ENCODE measurements at places on chromosomes 13 and 19.

DNA sequence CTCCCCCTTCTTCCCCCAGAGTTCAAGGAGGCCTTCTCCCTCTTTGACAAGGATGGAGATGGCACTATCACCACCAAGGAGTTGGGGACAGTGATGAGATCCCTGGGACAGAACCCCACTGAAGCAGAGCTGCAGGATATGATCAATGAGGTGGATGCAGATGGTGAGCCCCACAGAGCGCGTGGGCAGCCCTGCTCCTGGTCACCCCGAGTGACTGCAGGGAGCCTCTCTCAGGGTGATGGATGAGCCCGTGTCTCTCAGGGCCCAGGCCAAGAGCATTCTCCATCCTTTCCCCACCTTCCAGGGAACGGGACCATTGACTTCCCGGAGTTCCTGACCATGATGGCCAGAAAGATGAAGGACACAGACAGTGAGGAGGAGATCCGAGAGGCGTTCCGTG is 7.0 kb downstream of the CALM3 start:
- no peak for DNase-seq

GRCh38 chr13:36476661-36477060 is 44.4 kb downstream of the CCNA1 start:
- DNase-seq, result no peak

DNA sequence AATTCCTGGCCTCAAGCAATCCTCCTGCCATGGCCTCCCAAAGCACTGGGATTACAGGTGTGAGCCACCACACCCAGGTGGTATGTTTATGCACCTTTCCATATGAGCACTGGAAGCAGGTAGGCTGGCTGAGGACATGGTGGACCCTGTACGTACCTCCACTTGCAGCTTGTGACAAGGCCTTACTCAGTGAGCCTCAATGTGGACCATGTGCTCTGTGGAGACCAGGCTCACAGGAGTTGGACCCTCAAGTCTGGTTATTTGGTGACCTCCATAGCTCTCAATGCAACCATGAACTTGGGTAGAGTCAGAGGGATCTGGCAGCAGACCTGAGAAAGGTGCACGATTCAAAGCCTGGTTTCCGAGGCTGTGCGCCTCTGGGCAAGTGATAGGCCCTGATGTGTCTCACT is 5.5 kb downstream of the ACP4 start:
- no peak for DNase-seq

- no peak for DNase-seq
Observed at GRCh38 chr13:98622931-98623331, 46.0 kb upstream of the STK24 start.

- DNase-seq, result no peak
Observed at GRCh38 chr19:48477698-48478338, 8.6 kb downstream of the CYTH2 start.

DNA sequence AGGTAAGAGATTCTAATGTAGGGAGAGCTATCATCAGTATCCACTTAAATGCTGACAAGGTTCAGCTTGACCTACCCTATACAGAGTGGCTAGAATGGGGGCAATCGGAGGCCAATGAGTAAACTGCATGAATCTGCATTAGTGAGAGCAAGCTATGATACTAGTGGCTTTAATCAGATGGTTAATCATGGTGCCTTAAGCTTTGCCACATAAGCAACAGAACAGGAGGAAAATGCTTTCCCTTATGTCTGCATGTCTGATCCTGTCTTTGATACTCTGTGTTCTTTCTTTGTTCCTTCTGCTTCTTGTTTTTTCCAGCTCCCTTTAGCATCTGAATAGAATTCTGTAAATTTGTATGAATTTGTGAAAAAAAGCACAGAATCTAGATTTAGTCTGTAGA is 91.1 kb downstream of the WDFY2 start:
- no peak for DNase-seq

- DNase-seq, result no peak
Observed at GRCh38 chr13:25266706-25267105, 20.6 kb downstream of the MTMR6 start.

Data from urothelium cell line (cell line).